ENCODE measurements at places on chromosomes 7 and 10.

DNA sequence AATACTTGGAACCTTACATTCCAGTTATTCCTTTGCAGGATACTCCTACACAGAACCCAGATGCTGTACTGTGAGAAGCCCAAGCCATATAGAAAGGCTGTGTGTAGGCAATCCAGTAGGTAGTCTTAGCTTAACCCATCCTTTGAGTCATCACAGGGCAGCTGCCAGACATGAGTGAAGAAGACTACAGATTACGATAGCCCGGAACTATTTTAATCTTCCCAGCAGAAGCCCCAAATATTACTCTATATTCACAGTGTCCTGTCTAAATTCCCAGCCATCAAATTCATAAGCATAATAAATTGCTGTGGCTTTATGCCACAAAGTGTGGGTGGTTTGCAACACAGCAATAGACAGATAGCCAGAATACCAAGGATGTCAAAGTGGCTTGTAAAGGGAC is 474.1 kb upstream of the STEAP1 start:
- no peak for DNase-seq

- no peak for DNase-seq
These were observed 826.5 kb downstream of the TNS3 start for GRCh38 chr7:46755120-46756034.

GRCh38 chr10:129963641-129964501 is at the start of gene EBF3:
EBF3 (minus strand) TSS chr10:129964274; CDS start chr10:129963768, 506 bp downstream.
- DNase-seq: peak; percentile 94

GRCh38 chr10:6244510-6244909 is 41.8 kb downstream of the PFKFB3 start:
- DNase-seq: no peak

GRCh38 chr7:94813917-94814316 is 93.5 kb upstream of the PPP1R9A start:
- DNase-seq: no peak

GRCh38 chr10:59393349-59393748 is 31.0 kb upstream of the FAM13C start:
- no peak for DNase-seq

GRCh38 chr7:55502124-55502857 is 70.0 kb downstream of the VOPP1 start:
- no peak for DNase-seq

DNA sequence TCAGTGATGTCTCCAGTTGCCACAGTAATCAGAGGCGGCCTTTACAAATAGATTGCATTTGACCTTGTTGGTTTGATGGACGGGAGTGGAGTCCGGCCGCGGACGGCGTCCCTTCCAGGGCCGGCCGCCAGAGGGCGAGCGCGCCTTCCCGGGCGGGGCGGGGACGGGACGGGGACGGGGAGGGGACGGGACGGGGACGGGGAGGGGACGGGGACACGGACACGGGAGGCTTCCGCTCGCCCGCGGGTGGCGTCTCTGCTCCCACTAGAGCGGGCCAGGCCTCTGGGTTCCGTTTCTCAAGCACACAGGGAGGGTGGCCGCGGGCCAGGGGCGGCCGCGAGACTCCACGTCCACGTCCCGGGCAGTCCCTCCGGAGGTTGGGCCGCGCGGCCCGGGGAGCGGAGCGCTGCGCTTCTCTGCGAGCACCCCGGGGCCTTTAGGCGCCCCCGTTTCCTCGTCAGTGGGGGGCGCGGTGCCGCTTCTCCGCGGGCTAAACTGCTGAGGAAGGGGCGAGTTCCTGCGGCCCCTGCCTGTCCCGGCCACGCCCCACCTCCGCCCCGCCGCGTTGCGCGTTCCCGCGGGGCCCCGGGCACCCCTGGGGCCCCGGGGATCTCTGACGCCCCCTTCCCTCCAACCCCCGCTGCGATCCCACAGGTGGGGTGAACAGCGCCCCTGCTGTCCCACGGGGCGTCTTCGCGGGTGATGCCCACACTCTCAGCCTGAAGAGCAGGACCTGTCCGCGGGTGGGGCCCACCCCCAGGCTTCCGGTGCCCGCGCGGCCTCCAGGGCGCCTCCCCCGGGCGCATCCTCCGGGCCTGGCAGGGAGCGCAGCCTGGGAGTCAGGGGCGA is 84.2 kb upstream of the MKI67 start:
- peak; percentile 83 for DNase-seq

GRCh38 chr7:86914551-86914950 is 144.9 kb downstream of the ELAPOR2 start:
- DNase-seq: no peak
